Smooth muscle cell of the brain vasculature (primary cell): ENCODE measurements at places on chromosomes 16 and 17.

GRCh38 chr17:14619821-14620220 is 318.9 kb downstream of the HS3ST3B1 start:
- no peak for DNase-seq

GRCh38 chr16:5490499-5490898 is 392.9 kb upstream of the EEF2KMT start:
- no peak for DNase-seq

DNA sequence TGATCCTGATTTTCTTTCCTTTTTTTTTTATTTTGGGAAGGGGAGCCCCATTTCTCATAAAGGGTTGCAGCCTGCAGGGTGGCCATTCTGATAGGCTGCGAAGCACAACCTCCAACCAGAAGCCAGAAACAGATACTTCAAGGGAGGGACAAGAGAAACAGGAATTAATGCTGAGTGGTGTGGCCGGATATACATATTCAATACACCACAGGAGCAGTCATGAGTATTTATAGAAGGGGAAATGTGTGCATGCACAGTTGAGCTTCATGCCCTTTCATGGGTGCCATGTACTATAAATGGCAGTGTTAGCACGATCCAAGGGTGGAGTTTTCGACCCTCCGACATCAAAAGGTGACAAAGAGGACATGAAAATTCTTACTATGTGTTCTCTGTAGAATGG is 320.8 kb downstream of the CBLN1 start:
- no peak for DNase-seq

- DNase-seq = no peak
Observed at GRCh38 chr16:87970186-87970585, 19.0 kb downstream of the BANP start.

GRCh38 chr16:75460446-75460845 is 4.0 kb downstream of the TMEM170A start:
- no peak for DNase-seq

- DNase-seq = no peak
Observed at GRCh38 chr17:75689441-75689873, 22.3 kb downstream of the SAP30BP start.

DNA sequence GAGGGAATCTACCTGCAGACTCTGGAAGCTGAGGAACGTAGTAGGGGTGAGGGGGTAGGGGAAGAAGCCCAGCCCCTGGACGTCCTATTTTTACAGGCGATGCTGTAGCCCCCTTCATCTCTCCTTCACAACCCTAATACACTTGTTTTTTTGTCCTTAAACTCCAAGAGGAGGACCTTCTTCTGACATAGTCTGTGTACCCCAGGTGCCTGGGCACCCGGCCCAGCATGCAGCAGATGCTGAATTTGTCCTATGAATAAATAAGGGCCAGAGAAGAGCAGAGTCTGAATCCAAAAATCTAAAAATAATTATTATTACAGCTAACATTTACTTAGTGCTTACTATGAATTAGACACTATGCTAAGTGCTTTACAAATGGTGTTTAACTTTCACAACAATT is 5.1 kb downstream of the KIF18B start:
- DNase-seq = no peak

- no peak for DNase-seq
Observed at GRCh38 chr16:69909760-69910159, 41.4 kb upstream of the CLEC18A start.

- DNase-seq = no peak
Observed at GRCh38 chr16:3036726-3037315, at the start of gene BICDL2. Gene BICDL2, minus strand, starts transcription at chr16:3036944. Its CDS starts 1,448 bp downstream, at chr16:3035496.

GRCh38 chr16:10641953-10642949 is 52.5 kb downstream of the TEKT5 start:
- no peak for DNase-seq

DNA sequence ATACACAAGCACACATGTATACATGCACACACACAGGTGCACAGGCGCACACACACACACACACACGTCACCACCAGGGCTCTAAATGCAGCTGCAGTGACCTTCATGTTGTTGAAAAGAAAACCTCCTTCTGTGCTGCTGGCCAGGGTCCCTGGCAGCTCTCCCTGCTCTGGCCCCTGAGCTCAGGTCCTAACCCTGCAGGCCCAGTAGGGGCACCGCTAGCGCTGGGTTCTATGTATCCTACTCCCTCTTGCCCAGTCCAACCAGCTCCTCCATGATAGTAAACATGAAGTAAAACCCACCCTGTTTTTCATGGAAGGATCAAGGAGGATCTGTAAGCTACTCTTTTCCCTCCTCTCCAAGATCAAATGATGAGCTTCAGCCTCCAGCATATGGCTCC is 172.8 kb downstream of the RBFOX3 start:
- DNase-seq = no peak

GRCh38 chr17:78715000-78715771 is 66.9 kb downstream of the CYTH1 start:
- DNase-seq = no peak

GRCh38 chr16:20399185-20399584 is 5.4 kb downstream of the PDILT start:
- no peak for DNase-seq

DNA sequence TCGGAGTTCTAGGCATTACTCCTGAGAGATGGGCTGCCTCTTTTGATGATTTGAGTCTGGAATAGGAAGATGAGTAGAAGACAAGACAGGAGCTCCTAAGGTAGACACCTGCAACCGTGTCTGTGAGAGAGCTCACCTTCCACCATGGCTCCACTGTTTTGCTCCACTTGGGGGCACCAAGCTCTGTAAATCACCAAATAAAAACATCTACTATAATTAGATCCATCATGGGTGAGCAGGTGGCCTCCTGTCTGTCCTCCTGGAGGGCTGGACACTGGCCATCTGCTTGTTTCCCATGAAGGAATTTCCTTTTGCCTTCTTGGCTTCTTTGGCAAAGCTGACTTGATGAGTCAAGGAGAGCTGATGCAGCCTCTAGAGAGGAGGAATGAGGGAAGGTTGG is 179.0 kb downstream of the HAPSTR1 start:
- DNase-seq = no peak

DNA sequence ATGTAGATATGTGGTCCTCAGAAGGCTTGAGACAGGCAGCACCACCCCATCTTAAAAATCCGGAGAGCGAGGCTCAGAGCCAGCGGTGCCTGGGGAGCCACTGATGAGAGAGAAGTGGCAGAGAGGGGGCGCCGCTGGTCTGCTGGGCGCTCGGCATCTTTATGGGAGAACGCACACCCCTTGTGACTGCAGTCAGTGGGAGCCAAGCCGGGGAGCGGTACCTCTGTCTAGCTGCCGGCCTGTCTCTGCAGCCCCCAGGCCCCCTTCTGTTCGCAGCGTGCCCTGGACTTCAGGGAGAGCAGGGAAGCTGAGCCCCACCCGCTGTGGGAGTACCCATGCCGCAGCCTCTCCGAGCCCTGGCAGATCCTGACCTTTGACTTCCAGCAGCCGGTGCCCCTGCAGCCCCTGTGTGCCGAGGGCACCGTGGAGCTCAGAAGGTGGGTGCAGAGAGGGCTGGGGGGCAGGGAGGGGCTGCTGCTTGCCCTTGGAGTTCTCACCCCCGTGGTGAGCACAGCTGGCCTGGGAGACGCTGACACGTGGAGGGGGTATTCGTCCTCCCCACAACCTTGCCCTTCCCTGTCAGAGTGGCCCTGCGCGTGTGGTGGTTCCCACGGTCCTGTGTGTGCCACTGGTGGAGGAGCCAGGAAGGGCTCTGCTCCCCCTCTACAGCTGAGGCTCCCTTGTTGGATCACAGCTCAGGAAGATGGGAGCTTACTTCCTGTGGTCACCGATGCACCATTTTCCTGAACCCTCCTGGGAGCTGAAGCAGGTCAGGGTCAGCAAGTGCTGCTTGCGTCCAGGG is 44.8 kb downstream of the PRMT7 start:
- DNase-seq = no peak

GRCh38 chr16:88339930-88340754 is 42.6 kb upstream of the ZNF469 start:
- DNase-seq = no peak

GRCh38 chr17:19304209-19304608 is 58.3 kb downstream of the B9D1 start:
- no peak for DNase-seq

DNA sequence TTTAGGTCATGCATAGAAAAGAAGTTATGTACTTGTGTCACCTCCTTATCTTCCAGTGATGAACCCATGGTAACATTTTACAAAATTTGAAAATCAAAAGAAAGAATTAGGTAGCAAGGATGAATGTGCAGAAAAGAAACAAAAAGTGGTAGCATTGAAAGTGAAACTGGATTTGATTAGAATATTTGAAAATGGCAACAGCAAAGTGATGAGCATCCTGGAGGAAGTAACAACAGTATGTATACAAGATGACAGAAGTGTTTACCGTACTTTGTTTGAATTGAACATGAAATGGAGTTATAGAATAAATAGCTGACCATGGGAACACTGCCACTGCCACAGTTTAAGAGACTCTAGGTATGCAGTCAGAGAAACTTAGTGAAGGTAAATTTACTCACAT is 1313.1 kb downstream of the CDH11 start:
- no peak for DNase-seq

DNA sequence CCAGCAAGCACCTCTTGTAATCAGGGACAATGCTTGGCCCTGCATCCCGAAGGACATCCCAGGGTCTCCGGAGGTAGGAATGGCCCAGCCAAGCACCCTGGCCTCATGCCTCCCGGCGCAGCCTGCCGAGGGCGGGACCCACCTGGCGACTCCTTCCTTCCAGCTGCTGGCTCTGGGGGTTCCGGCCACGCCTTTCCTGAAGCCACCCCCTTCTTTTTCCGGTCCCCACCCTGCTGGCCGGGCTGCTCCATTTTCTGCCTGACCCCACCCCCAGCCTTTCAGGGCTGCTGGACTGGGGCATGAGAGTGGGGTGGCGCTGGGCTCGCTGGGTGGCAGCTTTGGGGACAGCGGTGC is 22.5 kb upstream of the CIBAR2 start:
- DNase-seq = no peak

- no peak for DNase-seq
Observed at GRCh38 chr17:56997313-56997712, 19.4 kb downstream of the SCPEP1 start.

- no peak for DNase-seq
Observed at GRCh38 chr17:55324296-55324978, 59.7 kb downstream of the HLF start.

DNA sequence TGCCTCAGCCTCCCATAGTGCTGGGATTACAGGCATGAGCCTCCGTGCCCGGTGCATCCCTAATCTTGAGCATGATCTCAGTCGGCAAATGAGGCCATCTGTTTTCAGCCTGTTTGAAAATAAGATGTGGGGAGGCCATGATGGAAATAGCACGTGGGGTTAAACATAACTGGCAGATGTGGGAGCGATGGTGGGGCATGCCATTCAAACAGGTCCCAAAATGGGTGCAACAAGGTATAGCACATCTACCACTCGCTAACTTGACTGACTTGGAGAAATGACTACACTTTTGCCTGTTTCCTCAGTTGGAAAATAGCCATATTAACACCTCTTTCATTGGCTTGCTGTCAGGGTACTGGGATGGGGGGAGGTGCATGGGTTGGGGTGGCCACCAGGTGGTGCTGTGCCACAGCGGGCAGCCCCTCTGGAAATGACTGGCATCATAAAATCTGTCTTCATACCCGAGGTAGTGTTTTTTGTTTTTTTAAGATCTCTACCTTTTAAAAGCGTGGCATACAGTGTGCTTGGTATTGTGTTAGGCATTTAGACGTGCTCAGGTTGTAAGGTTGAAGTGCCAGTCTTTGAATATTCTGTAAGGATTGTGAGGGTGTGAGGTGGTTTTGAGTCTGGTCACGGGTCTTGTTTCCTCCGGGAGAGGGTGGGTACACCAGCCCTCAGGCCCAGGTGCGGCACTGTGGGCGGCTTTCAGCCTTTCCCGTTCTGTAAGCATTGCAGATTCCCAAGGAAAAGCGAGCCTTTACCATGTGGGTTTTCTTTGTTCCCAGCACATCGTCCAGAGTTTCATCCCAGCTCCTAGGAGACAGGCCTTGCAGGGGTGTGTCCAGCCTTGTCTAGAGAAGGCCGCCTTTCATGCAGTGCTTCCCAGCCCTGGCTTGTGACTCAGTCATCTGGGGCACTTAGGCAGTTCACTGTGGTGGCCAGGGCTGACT is 2.9 kb upstream of the TTYH2 start:
- no peak for DNase-seq

- DNase-seq = no peak
Observed at GRCh38 chr17:41739661-41740352, 5.4 kb upstream of the HAP1 start.

GRCh38 chr16:11561454-11561805 is 25.3 kb downstream of the LITAF start:
- no peak for DNase-seq

GRCh38 chr17:39197380-39198185 is at the start of gene CACNB1:
Gene CACNB1, minus strand, starts transcription at chr17:39197669. Its CDS starts 174 bp downstream, at chr17:39197495.
- DNase-seq = peak; percentile 46

GRCh38 chr16:2532494-2533141 is 1.4 kb upstream of the CEMP1 start:
- no peak for DNase-seq

- DNase-seq = no peak
Observed at GRCh38 chr17:5194346-5194745, 2.7 kb upstream of the ZNF594 start.

DNA sequence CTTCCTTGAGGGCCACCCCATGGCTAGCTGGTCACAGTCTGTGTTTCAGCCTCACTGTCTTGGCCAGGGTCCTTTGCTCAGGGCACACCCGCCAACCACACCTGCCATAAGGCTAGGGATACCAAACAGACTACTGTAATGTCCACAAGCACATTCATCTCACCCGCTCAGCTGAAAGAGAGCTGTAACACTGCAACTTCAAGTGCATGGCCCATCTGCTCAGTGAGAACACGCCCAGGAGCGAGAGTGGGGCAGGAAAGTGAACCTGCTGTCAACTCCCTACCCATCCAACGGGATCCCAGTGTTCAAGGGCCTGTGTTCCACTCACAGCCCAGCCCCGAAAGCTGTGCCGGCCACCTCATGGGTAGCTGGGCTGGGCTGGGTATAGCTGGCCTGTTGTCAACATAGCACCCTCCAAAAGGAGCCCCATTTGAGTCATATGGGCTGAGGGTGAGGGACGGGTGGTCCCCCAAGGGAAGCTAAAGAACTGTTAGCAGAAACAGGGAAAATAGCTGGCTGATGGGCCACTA is 55.7 kb downstream of the SCNN1B start:
- no peak for DNase-seq

DNA sequence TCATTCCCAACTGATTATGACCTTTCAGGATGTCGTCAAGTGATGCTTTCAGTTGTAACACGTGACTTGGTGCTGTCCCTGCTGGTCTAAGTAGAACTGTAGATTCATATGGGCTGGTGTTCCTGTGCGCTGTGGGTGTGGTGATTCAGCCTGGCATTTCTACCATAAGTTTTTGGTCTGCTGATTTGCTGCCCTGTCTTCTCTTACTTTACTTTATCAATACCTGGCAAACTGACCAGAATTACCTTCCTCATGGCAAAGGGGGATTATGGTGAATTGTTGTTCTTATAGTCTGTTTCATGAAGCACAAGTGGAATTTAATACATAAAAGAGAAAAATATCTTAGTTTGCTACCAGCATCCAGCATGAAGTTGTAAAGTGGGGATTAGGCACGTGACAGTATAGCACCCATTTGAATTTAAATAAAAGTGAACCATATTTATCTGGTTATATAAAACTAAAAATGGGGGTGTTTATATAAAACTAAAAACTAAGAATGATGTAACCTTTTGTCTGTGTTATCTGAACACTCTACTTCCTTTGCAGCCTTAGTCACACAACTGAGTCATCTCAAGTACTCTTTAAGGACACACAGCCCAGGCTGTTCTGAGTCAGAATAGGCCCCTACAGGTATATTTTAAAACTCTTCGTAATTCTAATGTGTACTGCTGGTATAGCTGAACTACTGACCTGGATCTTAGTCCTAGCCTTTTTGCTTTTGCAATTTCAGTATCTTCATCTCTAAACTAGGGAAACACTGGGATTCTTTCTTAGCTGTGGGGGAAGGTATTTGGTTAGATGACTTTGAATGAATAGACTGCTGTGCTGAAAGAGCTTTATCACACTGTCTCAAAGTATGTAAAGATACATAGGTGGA is 28.3 kb downstream of the TTC19 start:
- peak; percentile 50 for DNase-seq
